ENCODE measurements at places on chromosomes 4 and X.

- DNase-seq, result no peak
Observed at GRCh38 chr4:182600093-182600492, 317.1 kb downstream of the DCTD start.

DNA sequence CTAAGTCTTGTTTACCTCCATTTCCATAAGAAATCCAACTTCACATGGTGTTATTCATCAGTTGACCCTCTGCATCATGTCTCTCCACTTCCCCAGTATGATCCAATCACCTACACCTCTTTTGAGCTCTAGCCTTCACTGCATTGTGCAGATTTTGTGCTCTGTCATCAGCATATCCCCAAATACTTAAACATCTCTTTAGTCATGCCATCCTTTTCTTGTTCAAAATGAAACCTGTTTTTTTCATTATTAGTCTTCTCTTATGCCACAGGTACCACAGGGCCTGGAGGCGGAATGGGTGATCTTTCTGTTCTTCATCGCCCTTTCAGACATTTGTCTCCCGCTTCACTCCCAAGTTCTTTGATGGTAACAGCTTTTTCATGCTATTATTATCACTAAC lies 382.7 kb upstream of the GALNTL6 start:
- no peak for DNase-seq

GRCh38 chrX:43699475-43699874 lies 43.4 kb downstream of the MAOA start:
- no peak for DNase-seq

DNA sequence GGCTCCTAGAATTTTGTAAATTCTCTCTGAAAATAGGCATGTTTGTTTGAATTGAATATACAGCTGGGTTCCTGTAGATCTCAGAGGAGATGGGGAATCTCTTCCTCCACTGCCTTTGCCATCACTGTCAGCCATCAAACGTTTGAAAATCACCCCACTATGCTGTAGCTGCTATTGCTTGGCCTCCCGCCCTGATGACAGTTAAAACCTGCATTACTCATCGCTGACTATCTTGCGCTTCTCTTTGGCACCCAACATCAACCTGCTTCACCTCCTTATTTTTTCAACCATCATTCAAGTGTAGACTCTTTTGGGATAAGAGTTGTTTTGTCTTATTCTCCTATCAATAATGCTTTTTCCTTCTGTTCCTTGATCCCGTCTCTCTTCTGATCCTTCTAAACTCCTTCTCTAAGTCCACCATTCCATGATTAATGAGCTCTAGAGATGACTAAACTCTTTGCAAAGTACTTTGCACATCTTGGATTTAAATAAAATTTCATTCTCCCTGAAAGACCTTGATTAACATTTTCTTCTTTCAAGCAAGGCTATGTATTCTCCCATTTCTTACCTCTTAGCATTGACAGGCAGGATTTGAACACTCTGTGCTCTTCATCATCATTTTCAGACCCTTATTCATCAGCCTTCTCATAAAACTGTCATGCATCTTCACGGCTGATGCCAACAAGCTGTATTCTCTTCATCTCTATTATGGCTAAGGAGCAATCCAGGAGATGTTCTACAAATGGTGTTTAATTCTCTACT lies 133.0 kb downstream of the SNCA start:
- no peak for DNase-seq

DNA sequence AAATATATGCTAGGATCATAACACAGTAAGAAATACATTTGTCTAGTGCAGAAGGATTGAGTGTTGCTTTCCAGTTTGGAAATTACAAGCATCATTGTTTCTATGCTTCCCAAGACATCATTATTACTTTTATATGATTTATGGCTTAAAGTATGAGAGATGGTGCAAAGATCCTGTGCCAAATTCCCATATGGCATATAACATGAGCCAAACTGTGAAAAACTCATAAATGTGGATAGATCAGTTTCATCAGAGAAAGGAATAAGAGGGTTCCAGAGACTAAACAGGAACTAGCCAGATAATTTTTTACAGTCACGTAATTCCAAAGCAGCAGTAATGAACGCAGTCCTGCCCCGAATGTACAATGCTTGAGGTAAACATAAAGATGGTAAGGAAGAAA lies 126.3 kb downstream of the PRDM5 start:
- no peak for DNase-seq

GRCh38 chrX:21881881-21882574 lies 26.2 kb downstream of the YY2 start:
- DNase-seq, result no peak

DNA sequence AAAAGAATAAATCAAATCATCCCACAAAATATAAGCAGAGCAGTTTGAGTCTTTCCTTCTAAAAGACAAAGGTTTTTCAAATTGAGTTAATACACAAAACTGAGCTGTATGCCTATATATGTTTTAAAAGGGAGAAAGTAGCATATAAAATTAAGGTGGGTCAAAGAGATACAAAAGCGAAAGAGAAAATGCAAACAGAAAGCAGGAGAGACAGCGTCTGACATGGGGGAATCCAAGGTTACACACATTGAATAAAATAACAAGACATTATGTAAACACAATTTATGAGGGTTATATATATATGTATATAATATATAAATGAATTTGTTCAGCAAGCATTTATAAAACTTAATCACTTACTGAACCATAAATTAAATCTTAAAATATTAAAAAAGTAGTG lies 276.1 kb upstream of the LCORL start:
- DNase-seq, result no peak

DNA sequence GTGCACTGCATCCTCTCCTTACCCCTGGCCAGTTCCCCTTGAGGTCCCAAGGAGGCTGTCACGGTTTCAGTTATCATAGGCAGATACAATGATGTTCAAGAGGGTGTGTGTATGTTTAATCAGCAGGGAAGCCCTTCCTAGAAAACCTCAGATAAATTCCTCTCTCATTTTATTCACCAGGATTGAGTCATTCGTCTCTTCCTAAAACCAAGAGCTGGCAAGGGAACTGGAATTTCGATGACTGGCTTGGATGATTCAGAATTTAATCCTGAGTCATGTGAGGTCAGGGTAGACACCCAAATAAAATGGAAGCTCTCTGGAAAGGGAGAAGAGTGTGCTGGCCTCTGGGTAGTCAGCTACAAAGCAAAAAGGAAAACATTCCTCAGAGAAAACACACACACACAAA lies 106.2 kb upstream of the RAPGEF2 start:
- DNase-seq, result peak; percentile 80

DNA sequence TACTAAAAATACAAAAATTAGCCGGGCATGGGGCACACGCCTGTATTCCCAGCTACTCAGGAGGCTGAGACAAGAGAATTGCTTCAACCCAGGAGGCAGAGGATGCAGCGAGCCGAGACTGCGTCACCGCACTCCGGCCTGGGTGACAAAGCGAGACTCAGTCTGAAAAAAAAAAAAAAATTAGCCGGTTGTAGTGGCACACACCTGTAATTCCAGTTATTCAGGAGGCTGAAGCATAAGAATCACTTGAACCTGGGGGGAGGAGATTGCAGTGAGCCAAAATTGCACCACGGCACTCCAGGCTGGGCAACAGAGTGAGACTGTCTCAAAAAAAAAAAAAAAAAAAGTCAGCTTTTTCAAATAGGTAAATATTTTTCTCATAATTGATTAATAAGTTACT lies 71.9 kb downstream of the WDFY3 start:
- no peak for DNase-seq

GRCh38 chrX:113390531-113390930 lies 549.9 kb upstream of the AMOT start:
- no peak for DNase-seq

DNA sequence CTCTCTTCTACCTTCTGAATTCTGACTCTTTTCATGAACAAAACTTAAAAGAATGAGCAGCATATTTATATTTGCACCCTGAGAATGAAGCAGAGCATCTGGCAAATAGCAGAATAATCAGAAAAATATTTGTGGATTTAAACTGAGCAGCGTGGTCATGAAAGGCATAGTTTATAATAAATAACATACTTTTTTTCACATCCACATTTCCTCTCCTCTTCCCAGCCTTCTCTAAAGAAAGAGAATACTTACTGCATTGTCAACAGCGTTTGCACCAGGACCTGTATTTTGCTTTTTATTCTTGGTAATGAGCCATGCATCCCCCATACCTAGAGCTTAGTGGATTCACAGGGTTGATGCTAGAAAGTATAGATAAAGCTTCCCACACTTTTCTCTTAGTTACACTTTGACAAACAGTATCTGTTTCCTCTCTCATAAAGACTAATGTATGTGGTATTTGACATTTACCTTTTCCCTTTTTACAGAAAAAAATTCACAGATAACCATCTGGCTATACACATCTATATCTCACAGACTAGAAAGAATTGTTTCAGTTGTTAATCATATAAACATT lies 131.5 kb downstream of the PRSS12 start:
- no peak for DNase-seq

- DNase-seq, result peak; percentile 77
Observed at GRCh38 chr4:185265942-185266341, 56.5 kb downstream of the SNX25 start.

DNA sequence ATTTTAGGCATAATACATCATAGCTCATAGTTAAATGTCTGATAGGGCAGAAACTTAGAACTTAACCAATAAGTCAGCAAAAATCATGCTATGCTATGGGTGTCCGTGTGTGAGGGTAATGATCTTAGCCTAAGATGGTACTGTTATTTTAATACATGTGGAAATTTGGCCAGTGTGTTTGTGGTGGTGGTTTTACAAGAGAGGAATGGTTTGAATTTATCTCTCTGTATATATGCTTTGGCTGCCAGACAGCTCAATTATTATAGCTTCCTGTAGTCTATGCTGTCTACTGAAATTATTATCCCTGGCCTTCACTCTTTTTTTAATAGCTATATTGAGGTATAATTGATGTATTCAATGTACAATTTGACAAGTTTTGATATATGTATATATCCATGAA lies 21.3 kb downstream of the ZNF330 start:
- no peak for DNase-seq

DNA sequence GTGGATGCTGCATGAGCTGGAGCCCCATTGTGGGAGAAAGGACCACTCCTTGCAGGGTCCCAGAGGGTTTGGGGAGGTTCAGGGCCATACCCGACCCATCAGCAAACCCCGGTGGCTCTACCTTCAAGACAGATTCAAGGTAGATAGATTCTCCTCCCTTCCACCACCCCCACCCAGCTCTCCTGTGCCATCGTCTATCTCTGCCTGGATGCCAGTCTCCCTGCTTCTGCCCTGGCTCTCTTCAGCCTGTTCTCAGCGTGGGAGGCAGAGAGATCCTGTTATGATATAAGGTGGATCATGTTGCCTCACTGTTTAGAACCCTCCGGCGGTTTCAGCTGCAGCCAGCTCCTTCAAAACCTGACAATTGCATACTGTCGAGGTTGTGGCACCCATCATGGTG lies 5.4 kb downstream of the LAGE3 start:
- DNase-seq, result no peak

- DNase-seq, result no peak
Observed at GRCh38 chr4:121842862-121843261, 19.2 kb upstream of the CCNA2 start.
